ENCODE measurements at places on chromosomes 12 and 14.

GRCh38 chr12:28540324-28540714 is 350.1 kb downstream of the CCDC91 start:
- DNase-seq = no peak

DNA sequence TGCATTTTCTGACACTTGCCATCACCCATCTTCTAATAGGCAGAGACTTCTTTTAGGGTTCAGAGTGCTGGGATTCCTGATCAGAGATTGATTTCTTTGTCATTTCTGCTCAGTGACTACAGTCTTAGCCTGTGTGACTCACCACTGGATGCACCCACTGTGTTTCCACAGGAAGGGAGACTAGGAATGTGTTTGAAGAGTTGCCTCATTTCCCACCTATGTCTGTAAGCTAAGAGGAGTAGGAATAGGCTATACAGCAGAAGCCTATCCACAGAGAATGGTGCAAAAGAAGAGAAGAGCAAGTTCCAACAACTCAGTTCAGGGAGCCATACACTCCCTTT is 60.2 kb upstream of the ACTN1 start:
- peak; percentile 57 for DNase-seq

DNA sequence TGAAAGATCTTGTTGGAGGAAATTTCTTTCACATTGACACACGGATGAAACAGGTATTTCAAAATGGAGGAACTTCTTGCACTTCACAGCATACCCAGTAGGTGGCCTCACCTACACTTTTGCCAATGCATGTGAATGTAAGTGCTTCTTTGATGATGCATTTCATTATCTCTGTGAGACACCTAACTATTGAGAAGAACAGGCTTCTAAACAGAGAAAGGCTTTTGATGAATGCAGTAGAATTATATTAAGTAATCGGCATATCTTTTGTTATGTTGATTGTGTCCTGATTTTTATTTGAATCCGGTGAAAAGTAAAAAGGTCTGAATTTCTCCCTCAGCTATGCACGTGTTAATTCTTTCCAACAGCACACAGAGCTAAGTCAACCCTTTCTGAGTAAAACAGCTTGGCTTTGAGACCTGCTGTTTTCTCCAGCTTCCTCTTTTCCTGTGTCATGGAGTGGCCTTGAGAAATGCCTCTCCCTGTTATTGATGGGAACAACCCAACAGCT is 399.0 kb downstream of the NAV3 start:
- DNase-seq = peak; percentile 48

- no peak for DNase-seq
Observed at GRCh38 chr14:49297102-49297501, 289.1 kb downstream of the RPS29 start.

- DNase-seq = peak; percentile 67
Observed at GRCh38 chr12:6039894-6040601, 84.4 kb downstream of the VWF start.

DNA sequence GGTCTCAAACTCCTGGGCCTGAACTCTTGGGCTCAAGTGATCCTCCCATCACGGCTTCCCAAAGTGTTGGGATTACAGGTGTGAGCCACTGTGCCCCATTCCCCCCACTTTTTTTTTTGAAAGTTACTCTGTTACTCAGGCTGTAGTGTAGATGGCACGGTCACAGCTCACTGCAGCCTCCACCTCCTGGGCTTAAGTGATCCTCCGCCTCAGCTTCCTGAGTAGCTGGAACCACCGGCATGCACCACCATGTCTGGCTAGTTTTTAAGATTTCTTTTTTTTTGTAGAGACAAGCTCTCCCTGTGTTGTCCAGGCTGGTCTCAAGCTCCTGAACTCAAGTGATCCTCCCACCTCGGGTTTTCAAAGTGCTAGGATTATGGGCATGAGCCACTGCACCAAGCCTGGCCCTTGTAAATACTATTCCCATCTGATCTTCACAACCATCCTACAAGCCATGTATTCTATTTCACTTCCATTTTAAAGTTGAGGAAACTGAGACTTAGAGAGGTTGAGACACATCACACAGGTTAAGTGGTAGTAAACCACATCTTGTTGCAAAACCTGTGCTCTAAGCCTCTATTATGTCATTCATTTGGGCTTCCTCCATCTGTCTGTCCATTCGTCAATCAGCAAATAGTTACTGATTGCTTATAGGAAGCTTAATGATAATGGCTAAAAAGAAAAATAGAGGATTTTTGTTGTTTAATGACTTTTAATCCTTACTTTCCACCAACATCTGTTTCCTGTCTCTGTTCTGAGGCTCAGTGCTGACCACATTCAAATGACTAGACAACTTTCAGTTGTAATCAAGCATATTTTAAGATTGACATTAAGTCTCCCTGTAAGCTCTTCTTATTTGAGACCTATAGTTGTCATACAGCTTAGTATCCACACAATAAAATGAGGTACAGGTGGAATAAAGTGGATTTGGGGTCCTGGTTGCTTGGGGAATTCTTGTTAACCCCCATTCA is 9.2 kb downstream of the ASCL4 start:
- no peak for DNase-seq

- no peak for DNase-seq
Observed at GRCh38 chr14:35985474-35986218, 159.5 kb downstream of the BRMS1L start.

GRCh38 chr14:76977793-76978720 is 50.5 kb downstream of the IRF2BPL start:
- peak; percentile 71 for DNase-seq

DNA sequence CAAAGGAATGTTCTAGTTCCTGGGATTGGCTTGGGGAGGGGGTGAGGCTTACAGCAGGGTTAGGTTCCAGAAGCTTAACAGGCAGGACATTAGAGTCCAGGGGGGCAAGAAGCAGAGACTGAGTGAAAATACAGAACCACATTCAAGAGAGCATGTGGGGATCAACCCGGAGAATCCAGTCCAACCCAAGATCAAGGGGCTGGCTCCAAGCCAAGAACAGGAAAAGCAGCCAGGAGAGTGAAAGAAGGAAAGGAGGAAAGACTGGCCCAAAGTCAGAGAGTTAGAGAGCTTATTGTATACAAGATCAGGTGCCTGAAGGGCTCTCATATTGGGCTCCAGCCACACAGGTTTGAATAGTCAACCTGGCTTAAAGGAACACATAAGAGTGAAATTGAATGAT is 190.3 kb upstream of the CDKN3 start:
- no peak for DNase-seq

DNA sequence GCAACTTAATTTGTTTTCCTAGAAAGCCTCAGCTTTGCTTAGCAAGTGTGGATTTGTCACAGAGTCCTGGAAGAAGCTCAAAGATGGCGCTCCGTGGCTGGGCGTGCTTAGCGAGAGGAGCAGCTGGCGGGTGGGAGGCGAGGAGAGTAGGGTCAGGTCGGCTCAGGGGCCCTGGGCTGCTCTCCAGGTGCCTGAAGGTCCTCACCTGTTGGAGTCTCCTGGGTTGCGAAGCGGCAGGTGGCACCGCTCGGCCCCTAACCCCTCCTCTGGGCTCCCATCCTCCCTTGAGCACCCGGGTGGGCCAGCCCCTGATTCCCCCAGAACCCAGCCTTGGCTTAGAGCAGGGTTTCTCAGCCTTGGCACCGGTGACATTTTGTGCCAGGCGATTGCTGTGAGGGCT is 25.1 kb downstream of the LRTM2 start:
- DNase-seq = no peak

- DNase-seq = no peak
Observed at GRCh38 chr14:72753879-72754400, 140.0 kb downstream of the DPF3 start.

DNA sequence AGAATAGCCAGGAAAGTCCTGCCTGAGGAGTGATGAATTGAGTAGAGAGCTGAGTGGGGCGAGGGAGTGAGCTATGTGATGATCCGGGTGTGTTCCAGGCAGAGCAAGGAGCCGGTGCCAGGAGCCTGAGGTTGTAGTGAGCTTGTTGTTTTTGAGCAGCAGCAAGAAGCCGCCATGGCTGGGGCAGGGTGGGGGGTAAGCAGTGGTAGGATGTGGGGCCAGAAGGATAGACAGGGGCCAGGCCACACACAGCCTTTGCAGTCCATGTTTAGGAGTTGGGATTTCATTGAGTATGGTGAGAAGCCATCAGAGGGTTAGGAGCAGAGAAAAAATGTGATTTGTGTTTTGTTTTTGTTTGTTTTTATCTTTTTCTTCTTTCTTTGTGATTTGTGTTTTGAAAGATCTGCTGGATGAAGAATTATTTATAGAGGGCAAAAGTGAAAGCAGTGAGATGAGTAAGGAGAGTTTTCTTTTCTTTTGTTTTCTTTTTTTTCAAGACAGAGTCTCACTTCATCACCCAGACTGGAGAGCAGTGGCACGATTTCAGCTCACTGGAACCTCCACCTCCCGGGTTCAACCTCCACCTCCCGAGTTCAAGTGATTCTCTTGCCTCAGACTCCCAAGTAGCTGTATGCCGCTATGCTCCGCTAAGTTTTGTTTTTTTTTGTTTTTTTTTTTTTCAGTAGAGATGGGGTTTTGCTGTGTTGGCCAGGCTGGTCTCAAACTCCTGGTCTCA is 92.3 kb upstream of the BCAT1 start:
- DNase-seq = no peak

DNA sequence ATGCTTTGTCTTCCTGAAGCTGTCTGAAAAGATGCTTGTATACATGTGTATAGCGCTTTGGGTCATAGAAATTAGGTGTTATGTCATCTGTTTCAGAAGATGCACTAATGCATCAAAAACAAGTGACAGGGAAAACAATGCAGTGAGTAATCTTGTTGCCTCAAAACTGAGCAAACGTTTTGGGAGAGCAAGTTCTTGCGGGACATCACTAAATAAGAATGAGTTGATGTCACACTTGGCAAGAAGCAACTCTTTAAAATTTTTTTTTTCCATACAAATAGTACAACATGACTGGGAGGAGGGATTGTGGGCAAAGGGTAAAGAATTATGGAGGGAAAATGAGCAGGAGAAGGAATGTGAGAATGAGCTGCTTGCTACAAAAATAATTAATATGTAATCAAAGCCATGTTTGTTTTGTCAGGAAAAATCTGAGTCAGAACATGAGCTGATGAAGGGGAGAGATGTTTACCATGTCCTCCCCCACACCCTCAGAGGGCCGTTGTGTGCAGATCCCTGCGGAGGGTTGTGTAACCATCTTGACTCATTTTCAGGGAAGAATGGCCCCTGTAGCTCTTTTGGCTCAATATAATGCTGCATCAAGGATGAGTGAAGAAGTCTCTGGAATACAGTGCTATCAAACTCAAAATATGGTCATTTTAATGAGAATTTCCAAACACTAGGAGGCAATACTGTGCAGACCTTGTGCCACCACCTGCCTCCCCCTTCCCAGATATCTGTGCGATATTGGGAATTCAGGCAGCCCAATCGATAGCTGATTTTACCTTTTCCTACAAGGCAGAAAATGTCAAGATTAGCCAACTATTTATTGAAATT is 41.4 kb downstream of the BORCS5 start:
- peak; percentile 98 for DNase-seq

DNA sequence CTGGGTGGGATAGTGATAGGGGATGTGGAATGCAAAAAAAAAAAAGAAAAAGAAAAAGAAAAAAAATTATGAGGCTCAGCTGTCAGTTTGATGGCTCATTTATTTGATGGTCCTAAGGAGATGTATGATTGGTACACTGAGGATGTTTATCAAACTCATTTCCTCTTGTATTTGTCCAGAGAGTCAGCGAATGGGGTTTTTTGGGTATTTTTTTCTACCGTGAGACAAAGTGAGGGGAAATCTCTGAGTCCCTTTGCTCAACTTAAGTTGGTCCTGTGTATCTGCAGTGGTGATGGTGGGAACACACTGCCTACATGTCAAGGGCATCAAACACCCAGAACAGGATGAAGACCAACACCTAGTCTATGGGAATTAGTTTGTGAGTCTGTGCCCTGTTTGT is 176.9 kb upstream of the HIF1A start:
- DNase-seq = no peak

DNA sequence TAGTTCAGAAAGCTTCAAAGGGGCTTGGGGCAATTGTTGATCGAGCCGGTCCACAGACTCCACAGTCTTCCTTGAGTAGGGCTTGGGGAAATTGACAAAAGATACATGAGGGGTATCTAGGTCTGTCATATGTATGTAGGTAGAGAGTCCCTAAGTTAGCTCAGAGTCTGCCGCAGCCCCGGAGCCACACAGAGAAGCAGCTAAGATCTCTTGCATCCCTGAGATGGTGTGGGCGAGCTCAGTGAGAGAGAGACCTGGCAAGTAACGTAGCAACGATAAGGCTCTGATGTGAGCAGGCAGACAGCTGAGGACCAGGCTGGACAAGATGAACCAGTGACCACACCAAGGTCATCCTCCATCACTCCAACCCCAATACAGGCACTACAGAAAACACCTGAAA is 297.6 kb downstream of the TMEM132D start:
- no peak for DNase-seq

DNA sequence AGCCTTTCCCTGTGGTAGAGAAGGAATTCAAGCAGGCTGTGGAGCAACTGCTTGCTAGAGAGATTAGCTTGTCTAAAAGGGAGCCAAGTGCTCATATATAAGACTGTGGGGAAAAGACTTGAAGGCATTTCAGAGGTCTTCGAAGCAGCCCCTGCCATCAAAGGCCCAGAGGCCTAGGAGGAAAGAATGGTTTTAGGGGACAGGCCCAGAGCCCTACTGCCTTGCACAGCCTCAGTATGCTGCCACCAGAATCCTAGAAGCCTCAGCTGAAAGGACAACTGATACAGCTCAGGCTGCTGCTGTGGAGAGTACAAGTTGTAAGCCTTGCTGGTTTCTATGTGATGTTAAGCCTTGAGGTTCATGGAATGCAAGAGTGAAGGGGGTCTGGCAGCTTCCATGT is 109.9 kb downstream of the DERA start:
- no peak for DNase-seq

DNA sequence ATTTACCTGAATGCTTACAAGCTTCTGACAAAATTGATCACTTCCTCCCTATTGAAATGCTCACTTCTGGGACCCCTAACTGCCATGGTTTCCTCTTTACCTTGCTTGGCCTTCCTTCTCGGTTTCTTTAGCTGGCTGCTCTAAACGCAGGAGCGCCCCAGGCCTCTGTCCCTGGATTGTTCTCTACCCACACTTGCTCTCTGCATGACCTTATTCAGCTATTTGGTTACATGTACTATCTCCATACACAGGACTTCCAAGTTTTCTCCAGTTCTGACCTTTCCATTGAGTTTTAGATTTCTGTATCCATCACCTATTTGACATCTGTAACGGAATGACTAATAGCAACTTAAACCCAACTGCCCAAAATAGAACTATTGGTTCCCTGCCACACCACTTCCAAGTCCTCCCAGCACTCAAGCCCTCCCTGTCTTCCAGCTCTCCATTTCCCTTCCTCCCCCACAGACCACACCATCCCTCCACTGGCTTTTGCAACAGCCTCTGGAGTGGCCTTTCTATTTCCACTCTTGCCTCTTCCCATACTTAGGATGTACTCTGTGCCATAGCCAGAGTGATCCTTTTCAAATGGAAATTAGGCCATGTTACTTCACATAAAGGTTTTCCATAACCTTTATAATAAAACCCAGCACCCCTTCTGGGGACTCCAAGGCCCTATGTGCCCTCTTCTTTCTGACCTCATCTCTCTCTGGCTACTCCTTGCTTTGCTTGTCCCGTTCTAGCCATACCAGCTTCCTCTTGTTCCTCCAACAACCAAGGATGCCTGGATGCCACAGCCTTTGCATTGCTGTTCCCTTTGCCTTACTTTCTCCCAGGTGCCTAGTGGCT is 202.2 kb downstream of the AEBP2 start:
- peak; percentile 13 for DNase-seq
